ENCODE measurements at places on chromosomes 5 and 9.

DNA sequence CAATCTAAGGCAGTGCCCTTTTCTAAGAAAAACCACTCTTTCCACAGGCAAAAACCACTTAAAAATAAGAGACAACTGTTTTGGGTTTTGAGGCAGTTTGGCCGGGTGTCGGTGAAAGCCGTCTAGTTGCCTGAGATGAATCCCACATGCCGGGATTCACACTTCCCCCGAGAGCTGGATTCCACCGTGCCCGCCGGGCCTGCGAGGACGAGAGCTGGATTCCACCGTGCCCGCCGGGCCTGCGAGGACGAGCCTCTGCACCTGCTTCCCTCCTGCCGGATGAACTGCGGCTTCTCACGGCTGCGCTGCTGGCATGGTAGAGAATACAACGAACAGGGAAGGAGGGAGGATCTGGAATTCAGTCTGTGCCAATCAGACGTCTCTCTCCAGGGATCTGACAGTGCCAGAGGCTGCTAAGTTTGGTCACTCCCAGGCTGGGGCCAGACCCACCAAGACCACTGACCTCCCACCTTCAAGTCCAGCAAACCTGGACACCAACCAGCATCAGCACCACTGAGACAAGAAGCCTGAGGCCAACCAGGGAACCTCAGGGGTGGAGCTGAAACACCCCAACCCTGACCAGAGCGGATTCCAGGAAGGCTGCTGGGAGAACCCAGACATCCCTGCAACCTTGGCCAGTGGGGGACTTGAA, 23.0 kb downstream of the VAV2 start:
- DNase-seq: peak; percentile 43

DNA sequence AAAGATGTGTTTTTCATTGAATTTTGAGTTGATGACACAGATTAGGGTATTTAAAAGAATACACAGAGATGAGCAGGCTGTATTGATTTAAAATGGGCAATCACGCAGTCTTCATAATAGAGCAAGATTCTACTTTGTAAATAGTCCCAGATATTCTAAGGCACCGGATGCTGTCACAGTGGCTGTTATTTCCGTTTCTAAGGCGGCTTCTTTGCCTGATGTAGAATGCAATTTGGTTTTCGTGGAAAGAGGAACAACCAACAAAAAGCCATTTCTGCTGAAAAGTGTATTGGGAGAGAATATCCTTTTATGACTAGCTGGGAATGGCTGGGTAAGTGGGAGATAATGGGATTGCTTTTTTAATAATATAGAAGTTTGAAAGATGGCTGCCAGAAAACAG, 17.5 kb downstream of the PRKACG start:
- no peak for DNase-seq

GRCh38 chr5:1874348-1874747, 8.4 kb downstream of the IRX4 start:
- DNase-seq: no peak

DNA sequence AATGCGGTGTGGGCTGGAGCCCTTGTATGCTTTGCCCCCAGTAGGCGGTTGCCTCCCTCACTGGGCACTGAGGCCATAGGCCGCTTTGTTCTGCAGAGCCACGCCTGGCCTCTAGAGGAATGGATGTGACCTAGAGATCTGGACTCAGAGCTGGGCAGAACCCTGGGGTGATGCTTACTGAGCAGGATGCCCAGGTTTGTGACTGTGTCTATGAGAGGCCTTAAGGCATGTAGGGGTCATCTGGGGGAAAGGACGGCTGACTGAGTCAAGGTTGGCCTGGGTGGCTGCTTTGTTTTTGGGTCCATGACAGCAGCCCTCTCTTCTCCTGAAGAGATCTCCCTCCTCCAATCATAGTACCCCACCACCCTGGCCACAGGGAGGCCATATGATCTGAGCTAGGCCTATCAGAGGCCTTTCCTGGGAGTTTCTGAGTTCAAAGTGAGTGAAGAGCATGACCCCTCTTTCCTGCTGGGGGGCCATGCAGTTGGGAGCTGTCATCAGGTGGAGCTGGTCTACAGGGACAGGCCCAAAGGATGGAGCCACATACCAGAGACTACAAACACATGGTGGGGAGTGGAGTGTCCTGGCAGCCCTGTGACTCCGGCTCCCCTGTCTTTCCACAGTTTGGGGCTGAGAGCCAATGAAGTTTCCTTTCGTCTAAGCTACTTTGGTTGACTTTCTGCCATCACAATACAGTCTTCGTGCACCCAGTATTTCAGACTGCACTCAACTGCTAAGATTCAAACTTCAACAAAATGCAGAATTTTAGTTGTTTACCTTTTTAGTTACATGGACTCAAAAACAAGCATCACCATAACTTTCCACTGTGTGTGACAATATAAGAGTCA, 165.4 kb downstream of the AUH start:
- DNase-seq: no peak

GRCh38 chr5:109844695-109845094, 155.0 kb downstream of the MAN2A1 start:
- no peak for DNase-seq

GRCh38 chr5:67378256-67378655, 181.7 kb upstream of the CD180 start:
- peak; percentile 50 for DNase-seq

DNA sequence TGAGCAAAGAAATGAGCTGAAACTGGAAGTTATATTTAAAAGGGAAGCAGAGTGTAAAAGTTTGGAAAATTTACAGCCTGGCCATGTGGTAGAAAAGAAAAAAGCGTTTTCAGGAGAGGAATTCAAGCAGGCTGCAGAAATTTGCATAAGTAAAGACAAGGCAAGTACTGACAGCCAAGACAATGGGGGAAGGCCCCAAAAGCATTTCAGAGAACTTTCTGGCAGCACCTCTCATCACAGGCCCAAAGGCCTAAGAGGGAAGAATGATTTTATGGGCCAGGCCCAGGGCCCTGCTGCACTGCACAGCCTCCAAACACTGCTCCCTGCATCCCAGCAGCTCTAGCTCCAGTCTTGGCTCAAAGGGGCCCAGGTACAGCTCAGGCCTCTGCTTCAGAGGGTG, 169.7 kb downstream of the GLIS3 start:
- DNase-seq: no peak

DNA sequence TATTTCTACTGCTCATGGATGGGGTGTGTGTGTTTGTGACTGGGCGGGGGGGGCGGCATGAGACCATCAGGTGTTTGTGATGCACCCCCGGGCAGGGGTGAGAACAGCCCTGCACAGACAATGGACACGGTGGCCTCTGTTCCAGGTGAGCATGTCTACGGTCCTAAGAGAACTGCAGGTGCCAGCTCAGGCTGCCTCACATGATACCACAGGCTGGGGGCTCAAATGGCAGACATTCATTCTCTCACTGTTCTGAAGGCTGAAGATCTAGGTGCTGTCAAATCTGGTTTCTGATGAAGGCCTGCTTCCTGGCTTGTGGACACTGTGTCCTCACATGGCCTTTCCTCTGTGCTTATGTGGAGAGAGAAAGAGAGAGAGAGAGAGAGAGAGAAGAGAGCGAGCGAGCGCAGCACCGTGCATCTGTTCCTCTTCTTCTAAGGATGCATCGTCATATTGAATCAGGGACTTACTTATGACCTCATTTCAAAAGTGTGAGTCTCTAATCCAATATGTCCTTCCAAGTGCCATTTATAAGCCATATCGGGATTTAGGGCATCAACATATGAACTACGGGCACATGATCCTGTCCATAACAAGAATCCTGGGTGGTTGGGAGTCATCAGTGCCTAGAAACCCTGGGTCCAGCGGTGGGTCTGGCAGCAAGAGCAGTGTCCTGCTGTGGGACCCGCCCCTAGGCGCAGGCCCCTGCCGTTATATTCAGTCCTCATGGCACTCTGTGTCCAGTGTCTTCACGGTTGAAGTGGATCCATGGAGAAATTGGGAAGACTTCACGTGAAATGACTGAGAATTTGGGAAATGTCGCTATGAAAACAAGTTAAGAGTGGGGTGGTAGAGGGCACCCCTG, 42.5 kb downstream of the NXNL2 start:
- peak; percentile 37 for DNase-seq
